Choroid plexus epithelial cell (primary cell): ENCODE measurements at places on chromosomes 3 and 15.

- DNase-seq = no peak
These were observed 57.6 kb downstream of the BOC start for GRCh38 chr3:113268942-113269341.

GRCh38 chr3:67610458-67610857 lies 44.0 kb downstream of the SUCLG2 start:
- DNase-seq = peak; percentile 64

DNA sequence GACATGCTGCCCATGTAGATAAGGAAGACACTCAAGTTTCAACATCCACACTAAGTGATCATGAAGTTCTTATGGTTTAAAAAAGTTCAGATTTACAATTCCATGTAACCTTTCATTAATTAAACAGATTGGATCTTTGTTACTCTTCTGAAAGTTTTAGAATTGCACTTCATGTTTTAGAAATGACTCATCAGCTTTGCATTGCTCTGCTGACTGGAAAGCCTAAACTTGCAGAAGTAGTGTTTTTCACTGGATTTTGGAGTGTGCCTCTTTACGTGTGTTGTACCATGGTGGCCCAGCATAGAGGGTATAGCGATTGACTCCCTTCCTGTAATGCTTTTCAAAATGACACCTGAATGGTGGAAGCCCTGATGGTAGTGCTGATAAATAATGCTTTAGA lies 157.9 kb downstream of the BBX start:
- DNase-seq = peak; percentile 54

DNA sequence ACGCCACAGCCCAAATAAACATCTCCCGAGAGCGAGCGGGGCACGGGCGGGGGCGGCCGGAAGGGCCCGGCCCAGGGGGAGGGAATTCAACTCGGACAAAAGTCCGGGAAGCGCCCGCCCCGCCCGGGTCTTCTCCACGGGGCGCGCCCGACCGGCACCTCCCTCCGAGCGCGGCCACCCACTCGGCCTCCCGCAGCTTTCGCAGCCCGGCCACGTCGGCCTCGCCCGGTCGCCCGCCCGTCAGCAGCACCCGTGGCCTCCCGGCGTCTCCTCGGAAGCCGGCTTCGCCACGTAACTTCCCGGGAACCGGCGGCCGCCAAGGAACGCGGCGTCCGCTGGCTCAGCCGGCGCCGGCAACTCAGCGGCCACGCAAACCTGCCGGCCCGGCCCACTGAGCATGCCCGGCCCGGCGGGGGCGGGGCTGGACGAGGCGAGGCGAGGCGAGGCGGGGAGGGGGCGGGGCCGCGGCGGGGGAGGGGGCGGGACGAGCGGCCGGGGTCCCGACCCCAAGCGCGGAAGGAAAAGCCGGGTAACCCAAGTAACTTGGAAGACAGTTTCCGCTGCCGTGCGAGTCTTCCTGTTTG lies at the start of gene TJP1:
Gene TJP1 (minus strand): TSS at position 369 of the 584 bp plus-strand sequence. CDS start 440 bp downstream, outside the sequence.
- peak; percentile 85 for DNase-seq

- DNase-seq = no peak
These were observed 33.6 kb downstream of the HPS3 start for GRCh38 chr3:149163066-149163465.

DNA sequence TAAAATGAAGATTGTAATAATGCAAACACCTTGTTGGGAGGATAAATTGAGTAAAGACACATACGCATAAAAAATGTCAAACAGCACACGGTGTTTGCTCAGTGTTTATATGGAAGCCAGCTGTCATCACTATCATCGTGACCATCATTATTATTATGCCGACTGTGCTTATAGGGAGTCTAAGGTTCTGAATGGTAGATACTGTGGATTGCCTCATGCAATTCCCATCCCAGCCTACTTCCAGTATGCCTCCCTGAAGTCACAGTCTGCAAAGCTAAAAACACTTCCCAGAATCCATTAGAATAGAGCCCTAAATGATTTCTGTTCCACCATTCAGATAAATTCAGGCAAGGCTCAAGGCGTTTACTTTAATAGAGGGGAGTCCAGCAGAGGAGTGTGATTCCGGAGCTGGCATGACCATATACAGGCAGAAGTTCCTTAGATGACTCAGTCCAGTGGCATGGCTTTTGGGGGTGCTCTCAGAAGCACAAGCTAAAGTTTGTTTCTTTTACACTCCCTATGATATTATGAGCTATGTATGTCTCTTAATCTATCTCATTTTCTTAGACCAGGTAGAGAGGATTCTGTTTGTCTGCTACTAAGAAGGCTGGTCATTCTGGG lies 148.7 kb downstream of the MEX3B start:
- DNase-seq = peak; percentile 87

GRCh38 chr15:43774062-43774461 lies 2.7 kb downstream of the ELL3 start:
- DNase-seq = no peak

DNA sequence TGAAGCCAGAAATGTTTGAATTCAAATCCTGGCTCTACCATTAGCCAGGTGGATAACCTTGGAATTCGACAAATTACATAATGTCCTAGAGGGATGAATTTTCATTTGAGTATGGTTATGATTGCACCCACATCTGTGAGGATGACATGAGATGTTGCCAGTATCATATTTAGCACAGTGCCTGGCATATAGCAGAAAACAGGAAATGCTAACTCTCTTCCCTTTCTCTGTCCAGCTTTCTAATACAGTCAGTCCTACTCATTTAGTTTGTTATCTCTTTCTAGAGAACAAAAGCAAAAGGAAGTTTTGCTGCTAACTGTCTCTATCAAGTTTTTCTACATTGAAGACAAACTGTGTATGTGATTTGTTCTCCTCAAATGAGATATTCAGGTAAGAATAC lies 231.7 kb downstream of the CPNE4 start:
- DNase-seq = no peak

- peak; percentile 69 for DNase-seq
These were observed 58.4 kb downstream of the TMEM44 start for GRCh38 chr3:194574639-194575483.

GRCh38 chr3:193400304-193400703 lies 21.8 kb upstream of the ATP13A5 start:
- DNase-seq = no peak

- DNase-seq = no peak
These were observed 343.0 kb upstream of the PLSCR5 start for GRCh38 chr3:146948186-146948585.

DNA sequence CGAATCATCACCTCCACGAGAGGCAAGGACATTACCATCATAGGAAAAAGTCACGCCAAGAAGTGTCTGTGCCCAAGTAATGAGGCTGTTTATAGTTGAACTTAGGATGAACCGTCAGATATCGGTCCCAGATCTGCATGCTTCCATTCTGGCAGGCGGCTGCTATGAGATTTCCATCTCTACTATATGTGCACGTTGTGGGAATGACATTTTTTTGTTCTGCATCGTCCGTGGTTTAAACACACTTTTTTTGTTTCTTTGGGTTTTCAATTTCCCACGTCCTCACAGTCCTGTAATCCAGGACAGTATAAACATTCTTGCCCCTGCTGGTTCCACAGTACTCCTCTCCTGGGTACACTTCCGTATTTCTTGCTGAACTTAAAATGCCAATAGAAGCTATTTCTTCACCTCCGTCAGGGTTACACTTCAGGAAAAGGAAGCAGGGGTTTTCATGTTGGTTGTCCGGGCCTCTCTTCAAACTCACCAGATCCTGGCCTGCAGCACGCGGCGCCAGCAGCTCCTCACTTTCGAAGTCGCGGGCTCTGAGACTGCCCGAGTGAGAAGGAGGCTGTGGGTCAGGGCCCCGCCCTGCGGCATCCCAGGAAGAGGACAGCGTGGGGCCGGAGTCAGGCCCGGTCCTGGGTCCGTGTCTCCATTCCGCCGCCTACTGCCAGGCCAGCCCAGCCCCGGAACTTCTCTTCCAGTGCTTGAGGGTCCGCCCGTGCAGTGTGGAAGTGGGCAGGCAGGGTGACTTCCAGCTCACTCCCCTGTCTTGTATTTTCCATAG lies 9.8 kb upstream of the TM4SF4 start:
- DNase-seq = no peak

DNA sequence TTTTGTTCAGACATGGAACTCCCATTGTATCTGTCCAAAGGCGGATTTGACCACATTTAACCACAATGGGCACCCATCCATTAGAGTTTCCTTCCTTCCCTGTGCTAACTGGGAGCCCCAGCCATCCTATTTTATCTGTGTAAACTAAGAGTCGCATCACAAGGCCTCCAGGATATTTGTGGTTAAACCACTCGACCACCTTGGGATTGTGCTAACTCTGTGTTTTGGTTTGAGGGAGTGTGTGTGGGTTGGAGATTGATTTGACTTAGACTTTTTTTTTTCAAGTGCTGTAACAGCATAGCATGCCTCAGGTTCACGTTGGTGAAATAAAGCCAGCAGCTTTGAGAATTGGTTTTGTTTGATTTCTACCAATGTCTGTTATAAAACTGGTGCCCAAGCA lies 100.4 kb upstream of the TP63 start:
- DNase-seq = peak; percentile 17

GRCh38 chr15:41928637-41929620 lies 35.1 kb upstream of the SPTBN5 start:
- DNase-seq = no peak

DNA sequence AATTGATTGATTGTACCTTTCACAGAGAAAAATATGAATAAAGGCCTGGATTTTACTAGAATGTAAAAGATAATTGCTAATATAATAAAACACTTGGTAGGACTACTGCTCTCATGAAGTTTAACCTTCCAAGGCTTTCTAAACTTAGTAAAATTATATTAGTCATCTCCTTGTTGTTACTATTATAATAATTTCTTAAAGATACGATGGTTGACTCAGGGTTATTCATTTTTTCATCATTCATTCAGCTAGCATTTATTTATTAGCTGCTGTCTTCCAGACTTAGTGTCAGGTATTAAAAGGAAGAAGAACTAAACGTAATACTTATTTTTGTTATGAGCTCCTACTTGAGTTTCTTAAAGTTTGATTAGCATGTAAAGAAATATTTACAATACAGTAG lies 771.6 kb upstream of the NR2F2 start:
- DNase-seq = no peak

DNA sequence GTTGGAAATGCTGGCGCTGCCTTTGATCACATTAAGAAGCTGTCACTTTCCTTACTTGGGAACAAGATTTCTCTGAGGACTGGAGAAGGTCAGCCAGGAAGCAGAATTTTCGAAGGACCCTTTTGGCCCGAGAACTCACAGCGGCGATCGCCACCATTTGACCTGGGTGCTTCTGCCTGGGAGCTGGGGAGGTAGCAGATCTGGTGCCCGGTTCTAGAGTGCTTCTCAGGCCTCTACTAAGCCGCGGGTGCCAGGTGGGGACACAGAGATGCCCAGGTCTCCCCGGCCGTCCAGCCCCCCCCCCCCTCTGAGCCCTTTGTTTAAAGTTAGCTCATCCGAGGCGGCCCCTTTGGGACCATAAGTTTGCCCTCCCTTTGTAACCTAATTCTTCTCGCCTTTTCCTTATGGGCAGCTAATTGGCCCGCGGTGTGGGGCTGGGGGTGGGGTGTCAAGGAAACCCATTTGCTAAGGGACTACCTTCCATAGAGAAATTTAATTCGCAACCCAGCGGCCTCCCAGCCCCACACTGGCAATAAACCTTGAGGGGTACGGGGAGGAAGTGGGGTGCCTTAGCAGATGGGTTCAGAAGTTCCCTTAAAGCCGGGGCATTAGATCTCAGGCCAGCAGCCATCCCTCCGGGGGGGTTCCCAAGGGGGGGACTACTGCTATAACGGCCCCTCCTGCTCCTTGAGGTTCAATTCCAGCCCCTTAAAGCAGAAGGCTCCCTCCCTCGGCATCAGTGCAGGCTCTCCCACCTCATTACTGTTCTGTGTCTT lies 1.9 kb downstream of the GATA2 start:
- DNase-seq = no peak

DNA sequence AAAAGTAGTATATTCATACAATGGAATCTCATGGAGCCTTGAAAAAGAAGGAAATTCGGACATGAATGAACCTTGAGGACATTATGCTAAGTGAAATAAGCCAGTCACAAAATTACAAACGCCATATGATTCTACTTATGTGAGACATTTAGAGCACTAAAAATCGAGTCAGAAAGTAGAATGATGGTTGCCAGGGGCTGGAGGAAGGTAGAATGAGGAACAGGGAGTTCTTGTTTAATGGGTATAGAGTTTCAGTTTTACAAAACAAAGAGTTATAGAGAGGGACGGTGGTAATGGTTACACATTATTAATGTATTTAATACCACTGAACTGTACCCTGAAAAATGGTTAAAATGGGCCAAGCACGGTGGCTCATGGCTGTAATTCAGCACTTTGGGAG lies 19.5 kb downstream of the UBXN7 start:
- DNase-seq = no peak

DNA sequence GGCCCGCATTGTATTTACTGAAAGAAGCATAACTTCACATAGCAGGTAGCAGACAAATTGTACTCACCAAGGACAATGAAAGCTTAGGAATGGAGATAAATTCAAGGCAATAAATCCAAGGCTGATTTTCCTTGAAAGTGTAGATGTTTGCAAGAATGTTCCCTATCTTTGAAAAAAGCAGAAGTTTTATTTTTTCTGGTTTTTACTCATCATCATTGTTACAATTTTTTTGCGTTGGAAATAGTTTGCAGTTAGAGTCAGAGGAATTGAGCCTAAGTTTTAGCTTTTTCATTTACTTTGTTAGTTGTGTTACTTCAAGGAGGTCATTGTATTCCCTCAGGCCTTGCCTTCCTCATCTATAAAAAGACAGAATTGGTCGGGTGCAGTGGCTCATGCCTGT lies 213.9 kb upstream of the TBL1XR1 start:
- no peak for DNase-seq

DNA sequence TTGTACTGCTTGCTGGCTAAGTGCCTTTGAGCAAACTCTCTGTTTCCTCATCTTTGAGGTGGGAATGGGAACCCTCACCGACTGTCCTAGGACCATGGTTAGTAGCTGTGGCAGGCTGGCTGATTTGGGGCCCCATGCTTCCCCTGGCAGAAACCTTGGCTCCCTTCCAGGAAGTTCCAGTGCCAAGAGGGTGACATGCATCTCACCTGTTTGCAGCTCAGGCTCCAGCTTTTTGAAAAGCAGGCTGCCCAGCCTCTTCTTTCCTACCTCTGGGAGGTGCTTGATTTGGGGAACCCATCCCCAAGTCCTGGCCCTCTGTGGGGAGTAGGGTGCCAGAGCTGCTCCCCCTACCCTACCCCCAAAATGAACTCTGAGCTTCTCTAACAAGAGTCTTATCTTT lies 50.8 kb downstream of the RAB11A start:
- DNase-seq = no peak

GRCh38 chr3:11509173-11510000 lies 134.3 kb downstream of the VGLL4 start:
- peak; percentile 99 for DNase-seq

GRCh38 chr3:81315030-81315429 lies 446.4 kb downstream of the GBE1 start:
- no peak for DNase-seq

DNA sequence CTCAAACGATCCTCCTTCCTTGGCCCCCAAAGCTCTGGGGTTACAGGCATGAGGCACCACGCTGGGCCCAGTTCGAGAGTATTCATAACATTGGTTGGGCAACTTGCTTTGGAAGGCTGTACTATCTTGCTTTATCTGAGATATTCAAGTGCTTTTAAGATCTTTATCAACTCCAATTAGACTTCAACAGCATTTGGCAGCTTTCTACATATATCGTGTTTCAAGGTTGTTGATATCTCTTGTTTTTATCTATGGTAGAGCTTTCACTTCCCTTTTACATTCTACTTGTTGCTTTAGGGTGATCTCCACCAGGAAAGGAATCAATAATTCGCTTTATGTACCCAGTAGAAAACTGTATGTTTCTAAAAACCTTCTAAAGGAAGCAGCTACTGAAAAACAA lies 395.3 kb downstream of the IL5RA start:
- DNase-seq = no peak

- DNase-seq = no peak
These were observed 73.0 kb upstream of the GOLIM4 start for GRCh38 chr3:168168743-168169142.
